Activated CD8-positive, alpha-beta T cell treated with anti-CD3 and anti-CD28 coated beads, Interleukin-2, amount 10 ng/mL, durations not matched to agents 7 days and 5 days (primary cell): ENCODE measurements at places on chromosomes 2 and 18. TPM values are rescaled to one million over a fixed set of nuclear protein-coding genes. Genes with fewer than 3 reads are reported as not detected.

GRCh38 chr2:103289105-103289725, 527.4 kb downstream of the TMEM182 start:
- no peak for DNase-seq

DNA sequence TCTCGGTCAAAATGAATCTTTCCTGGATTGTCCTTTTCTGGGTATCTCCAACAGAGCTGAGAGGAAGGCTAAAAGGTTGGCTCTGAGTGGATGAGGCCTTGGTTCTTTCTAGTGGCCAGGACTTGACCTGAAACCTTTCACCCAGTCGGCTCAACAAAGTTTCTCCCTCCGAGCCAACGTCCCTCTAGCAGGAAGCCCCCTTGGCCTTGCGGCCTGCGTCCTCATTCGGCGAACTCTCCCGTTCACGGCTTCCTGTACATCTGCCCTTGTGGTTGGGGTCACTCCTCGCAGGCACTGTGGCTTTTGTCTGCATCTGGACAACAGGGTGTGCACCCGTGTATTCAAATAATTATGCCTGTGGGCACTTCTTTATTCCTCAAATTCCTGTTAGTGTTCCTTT, 9.4 kb upstream of the SIX3 start:
- DNase-seq: no peak

GRCh38 chr2:179341152-179341866, 76.7 kb upstream of the SESTD1 start:
- DNase-seq: no peak

DNA sequence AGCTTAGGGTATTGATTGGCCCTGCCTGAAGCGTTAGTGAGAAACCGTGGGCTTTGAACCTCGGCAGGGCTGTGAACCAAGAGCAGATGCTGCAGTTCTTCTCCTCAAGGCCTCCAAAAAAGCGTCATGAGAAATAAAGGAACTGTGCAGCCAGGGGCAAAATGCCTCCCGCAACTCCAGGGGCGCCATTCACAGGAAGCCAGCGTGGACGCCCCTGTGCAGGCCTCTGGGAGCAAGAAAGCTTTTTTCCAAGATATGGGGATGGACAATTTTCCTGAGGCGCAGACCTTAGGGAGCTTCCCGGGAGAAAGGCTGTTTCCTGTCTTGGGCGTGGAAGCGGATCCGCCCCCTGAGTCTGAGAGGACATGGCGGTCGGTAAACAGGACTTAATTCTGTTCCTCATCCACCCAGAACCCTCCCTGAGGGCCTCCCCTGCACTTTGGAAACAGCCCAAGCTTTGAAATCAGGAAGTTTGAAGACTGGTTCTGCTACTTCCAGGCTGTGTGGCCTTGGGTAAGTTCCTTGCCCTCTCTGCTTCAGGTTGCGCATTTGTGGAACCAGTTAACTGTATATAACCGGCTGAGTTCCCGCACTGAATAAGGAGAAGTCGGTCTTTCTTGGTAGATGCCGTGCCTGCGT, 29.6 kb upstream of the CABLES1 start:
- DNase-seq: no peak

OBSL1 gene
- 0.18 TPM for total RNA-seq

GRCh38 chr2:60558536-60558935, 5.1 kb upstream of the BCL11A start:
- no peak for DNase-seq

GRCh38 chr2:46181306-46181705, 115.9 kb upstream of the EPAS1 start:
- DNase-seq: no peak

- DNase-seq: no peak
Observed at GRCh38 chr2:141611981-141612380, 518.8 kb downstream of the LRP1B start.

RNU2-63P gene
- 7.0 TPM for total RNA-seq

DNA sequence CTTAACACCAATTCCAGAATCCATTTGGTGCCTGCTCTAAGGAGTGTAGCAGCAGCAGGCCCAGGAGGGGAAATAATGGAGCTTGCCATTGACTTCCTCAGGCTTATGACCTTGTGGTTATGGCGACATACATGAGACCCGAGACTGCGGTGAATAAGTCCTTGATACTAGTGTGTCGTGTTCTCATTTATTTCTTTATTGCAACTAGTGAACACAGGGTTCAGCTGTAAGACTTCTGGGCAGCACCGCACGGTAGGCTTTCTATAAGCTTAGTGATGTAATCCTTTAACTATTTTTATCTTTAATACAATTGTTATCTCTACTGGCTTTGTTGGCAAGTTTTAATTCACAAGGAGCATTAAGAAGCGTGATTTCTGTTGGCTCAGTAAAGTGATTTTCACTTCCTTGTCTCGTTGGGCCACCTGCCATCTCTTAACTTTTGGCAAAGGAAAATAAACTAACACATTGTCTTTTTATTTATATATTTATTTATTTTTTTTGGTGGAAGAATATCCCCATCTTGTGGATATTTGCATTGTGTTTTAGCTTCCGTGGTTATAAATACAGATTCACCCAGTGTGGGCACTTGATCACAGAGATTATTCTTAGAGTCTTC, 139.8 kb downstream of the LTBP1 start:
- DNase-seq: no peak

- no peak for DNase-seq
Observed at GRCh38 chr2:14348247-14348646, 284.3 kb upstream of the LRATD1 start.

GRCh38 chr2:128315122-128315828, 3.4 kb downstream of the HS6ST1 start:
- peak; percentile 18 for DNase-seq

MSTN gene
- not detected for total RNA-seq

DNA sequence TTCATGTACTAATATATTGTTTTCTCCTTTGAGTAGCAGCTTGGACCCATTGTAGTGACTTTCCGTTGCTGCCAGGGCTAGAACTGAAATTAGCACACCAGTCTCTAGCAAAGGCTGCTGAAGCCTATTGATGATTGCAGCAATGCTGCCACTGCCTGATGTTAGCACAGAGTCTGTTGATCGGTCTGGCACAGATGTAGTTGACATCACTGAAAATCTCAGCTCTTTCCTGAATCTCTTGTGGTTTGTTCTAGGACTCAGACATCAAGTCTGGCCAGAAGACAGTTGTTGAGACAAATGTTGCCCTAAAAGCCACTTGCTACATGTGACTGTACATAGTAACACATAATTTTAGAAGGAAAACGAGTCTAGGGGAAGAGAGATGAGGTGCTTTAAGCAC, 47.2 kb downstream of the VAPA start:
- DNase-seq: no peak

- no peak for DNase-seq
Observed at GRCh38 chr2:144493027-144493809, 26.7 kb downstream of the ZEB2 start.

DNA sequence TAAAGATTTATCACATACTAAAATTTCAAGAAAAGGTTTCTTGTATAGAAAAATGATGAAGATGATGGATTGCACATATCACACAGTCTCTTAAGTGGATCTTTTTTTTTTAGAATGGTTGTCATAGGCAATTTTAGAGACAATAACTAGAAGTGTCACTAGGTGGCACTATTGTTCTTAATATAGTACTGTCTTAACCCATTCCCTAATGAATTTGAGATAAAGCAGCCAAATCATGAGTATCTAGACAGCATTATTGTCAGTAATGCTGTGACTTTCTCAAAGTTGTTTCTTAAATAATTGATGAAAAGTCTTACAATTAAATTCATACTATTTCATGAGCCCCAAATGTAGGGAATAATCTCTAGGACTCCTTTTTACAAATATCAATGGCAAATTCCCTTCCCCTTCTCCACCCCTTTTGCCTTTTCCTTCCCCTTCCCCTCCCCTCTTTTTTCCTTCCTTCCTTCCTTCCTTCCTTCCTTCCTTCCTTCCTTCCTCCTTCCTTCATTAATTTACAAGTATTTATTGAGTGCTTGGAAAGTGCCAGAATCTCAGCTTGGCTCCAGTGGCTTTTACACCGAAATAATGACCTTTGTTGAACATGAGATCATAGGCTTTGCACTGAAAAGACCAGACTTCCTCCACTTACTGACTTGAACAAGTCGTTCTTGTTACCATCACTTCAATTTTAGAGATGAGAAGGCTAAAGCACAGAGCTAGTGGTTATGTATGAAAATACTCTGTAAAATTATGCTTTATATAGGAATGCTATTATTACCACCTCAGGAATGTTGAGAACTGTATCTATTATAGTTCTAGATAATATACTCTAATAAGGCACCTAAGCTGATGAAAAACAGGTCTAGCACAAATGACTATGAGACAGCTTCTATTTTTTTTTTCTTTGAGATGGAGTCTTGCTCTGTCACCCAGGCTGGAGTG, 19.8 kb downstream of the MYL12B start:
- DNase-seq: no peak

- DNase-seq: no peak
Observed at GRCh38 chr2:121707920-121708361, 28.7 kb downstream of the NIFK start.

GRCh38 chr18:54956506-54956905, 2.8 kb downstream of the CCDC68 start:
- no peak for DNase-seq

- no peak for DNase-seq
Observed at GRCh38 chr18:9530226-9531009, 55.1 kb downstream of the RALBP1 start.

CCDC148 gene
- total RNA-seq: 0.16 TPM

TMEM247 gene
- total RNA-seq: not detected

GRCh38 chr2:70123829-70124116, 36.5 kb downstream of the PCBP1 start:
- no peak for DNase-seq

DNA sequence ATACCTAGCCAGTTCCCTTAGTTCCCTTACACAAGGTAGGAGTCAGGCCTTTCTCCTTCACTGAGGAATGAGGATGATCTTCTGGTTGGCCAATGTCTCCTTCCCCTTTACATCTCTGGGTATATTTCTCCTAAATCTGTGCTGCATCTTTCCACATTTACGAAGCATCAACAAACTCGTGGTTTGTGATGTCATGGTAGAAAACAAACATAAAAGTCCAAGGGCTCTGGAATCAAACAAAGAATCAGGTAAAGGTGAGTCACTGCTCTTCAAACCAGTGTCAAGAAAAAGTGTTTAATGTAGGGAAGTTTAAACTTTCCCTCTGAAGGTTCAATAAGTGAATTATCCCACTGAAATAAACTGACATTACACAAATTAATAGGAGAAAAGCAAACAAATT, 122.9 kb downstream of the METTL8 start:
- no peak for DNase-seq

DNA sequence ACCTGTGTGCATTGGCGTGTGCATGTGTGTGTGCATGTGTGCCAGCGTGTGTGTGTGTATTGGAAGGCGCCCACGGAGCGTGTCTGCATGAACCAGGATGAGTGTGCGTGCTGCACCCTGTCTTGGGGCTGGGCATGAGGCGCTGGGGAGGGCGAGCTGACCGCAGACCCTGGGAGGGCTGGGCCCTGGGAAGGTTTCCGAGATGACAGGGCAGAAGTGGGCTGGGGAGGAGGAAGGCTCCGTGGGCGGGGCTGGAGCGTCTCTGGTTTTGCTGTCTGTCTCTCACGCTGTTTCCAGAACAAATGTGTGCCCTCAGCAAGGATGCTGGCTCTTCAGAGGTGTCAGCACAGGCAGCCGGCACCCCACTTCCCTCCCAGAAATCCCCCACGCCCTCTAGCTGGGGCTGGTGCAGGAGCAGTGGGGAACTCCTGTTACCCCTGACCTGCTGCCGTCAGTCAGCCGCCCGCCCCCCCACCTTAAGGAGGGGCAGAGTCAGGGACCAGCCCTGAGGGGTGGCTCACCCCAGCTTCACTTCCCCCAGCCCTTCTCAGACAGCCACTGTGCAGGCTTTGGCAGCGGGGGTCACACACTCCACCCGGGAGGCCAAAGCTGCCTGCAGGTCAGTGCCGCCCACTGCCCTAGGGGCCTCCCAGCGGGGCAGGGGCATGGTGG, at the start of gene GPR35:
GPR35 (plus strand) TSS at position 531 of the 672 bp plus-strand sequence. CDS start 4,473 bp downstream, outside the sequence.
- DNase-seq: peak; percentile 89

MAP3K19 gene
- not detected for total RNA-seq

DNA sequence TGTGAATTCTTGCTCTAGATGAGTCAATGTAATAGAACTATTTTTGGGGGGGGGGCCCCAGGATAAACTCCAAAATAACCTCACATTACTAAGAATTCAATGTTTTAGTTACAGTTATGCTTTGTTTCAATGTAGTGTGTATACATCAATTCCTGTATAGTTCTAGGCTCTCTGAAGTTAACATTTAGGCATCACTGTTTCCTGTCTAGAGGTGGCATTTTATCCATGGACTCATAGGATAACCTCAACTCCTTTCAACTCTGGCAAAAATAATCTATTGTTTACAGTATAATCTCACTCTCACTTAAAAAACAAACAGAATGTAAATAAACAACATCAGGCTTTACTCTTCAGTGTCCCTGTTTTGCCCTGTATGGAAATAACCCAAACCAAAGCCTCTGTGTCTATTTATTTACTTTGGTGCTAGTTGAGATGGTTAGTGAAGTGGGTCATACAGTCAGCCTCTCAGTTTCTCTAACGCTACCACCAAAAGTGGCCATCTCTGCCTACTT, 79.3 kb upstream of the MMADHC start:
- no peak for DNase-seq

FBXO36 gene
- total RNA-seq: 1.0 TPM

GRB14 gene
- not detected for total RNA-seq

DNA sequence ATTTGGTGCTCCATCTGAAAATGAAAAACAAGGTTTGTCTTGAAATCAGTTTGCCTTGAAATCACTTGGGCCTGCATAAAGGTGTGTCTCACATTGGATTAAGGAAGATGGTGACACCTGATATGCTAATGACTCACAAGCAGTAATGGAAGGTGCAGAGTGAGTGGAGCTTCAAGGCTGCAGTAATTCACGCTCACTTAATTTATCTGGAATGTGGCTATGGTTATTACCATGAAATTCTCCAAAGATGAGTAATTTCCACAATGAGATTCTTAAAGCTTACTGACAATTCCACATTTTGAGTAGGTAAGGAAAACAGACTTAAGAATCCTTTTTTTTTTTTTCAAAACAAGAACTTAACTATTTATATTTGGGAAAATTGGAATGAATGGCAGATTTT, 156.8 kb downstream of the PAX3 start:
- no peak for DNase-seq

UGT1A3 gene
- total RNA-seq: not detected

- DNase-seq: peak; percentile 77
Observed at GRCh38 chr2:74515981-74516633, 1.9 kb downstream of the TLX2 start.

DNA sequence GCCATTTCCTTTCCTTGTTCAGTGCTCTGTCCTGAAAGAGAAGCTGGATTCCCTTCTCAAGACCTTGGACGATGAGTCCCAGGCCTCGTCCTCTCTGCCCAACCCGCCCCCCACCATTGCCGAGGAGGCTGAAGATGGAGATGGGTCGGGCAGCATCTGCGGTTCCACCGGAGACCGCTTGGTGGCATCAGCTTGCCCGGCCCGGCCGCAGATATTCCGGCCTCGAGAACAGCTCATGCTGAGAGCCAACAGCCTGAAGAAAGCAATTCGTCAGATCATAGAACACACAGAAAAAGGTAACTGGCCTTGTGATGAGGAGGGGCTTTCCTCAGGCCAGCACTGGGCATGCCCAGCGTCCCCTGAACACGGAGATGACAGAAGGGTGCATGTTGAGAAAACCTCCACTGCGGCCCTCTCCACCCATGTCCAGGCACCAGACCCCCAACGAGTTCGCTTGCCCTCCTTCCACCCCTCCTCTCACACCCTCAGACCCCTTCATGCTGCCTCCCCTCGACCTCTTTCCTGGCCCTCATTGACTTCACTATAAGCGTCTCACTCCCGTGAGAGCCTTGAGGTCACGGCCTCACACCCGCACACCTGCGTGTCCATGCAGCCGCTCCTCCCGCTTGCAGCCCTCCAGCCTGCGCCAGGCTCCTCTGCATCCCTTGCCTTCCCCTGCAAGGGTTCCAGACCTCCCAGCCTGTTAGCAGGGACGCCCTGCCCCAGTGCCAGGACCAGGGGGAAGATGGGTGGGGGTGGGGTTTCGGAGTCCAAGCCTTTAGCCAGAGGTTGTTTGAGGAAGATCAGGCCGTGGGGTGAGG, 95.0 kb downstream of the DGKD start:
- no peak for DNase-seq
